ENCODE measurements at places on chromosomes 7 and 10.

DNA sequence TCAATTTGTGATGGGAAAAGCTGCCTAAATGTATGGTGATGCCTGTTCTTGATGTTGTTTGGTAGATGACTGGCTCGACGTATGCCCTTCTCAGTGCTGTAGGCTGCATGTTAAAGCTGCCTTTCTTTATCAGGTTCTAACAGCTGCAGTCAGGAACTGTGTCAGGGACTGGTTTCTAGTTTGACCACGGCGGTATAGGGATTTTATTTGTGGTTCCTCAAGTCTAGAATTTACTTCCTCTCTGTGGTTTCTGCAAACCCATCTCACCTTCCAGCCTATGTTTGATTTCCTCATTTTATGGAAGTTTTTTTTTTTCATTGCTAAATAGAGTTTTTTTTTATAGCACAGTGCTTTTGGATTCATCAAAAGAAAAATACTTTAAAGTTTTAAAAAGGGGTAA, 26.5 kb downstream of the LMTK2 start:
- no peak for DNase-seq

DNA sequence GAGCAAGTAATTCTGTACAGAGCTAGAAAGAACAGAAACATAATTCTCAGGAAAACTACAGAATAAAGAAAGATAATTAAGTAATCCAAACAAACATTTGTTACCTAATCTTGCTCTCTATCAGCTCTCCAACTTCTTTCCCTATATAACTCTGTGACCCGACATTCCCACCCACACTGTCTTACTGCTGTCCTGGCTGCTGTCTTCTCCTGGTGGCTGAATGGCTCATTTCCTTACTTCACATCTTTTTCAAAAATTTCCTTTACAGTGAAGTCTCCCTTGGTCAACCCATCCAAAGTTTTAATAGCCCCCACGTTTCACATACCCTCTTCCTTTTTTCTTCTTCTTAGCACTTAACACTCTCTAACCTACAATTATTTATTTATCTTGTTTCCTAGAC, 64.0 kb downstream of the HYCC1 start:
- no peak for DNase-seq

DNA sequence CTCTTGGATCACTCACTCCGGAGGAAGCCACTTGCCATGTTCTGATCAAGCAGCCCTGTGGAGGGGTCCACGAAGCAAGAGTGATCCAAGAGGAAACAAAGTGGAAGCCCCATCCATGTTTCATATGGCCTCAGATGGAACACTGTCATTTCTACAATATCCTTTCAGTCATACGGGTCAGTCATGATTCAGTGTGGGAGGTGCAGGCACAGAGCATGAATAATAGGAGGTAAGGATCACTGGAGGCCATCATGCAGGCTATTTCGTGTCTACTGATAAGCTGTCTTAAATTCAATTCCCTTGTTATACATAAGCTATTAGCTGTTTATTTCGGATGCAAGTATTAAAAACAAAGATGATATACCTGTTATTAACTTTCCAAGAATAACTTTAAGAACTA, 36.8 kb downstream of the VPS41 start:
- DNase-seq, result no peak

DNA sequence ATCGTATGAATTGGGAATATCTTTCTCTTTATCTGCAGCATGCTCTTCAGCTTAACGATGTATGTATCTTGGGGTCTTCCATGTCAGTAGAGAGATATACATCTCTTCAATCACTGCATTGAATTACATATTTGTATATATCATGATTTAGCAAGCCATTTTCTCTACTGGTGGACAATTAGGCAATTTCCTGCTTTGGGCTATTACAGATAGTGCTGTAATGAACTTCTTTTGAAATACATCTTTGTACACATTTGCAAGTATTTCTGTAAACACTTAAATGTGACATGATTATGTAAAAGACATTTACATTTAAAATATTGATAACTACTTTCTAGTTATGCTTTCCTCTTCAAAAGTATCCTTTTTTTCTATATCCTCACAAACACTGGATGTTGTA, 199.0 kb downstream of the PPP1R9A start:
- no peak for DNase-seq

DNA sequence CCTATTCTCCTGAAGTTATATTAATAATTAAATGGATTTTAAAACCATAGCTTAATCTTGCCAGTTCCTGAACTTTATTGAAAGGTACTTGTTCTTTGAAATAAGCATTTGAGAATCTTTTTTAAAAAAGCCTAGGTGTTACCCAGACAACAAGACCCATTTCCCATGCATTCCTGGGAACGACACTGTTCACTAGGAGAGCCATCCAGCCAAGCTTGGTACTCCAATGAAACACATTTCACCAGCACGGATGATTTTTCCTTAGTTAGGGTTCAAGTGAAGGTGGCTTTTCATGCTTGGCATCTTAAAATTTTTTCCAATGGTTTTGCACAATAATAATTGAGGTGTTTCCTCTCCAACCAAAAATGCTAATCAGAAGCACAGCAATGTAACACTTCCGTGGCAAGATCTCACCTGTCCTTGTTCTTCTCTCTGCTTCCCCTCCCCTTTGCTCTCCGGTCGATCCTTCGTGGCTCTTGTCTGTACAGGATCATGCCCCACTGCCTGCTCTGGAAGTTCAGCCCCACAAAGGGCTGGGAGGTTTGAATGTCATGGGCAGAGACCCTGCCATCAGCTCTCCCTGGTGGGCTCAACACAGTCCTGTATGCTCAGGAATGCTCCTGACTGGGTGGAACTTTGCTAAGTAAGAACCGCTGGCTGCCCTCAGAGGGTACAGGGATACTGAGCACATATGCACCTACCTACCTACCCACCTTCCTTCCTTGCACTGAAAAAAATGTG, 69.7 kb upstream of the AQP1 start:
- DNase-seq, result no peak

DNA sequence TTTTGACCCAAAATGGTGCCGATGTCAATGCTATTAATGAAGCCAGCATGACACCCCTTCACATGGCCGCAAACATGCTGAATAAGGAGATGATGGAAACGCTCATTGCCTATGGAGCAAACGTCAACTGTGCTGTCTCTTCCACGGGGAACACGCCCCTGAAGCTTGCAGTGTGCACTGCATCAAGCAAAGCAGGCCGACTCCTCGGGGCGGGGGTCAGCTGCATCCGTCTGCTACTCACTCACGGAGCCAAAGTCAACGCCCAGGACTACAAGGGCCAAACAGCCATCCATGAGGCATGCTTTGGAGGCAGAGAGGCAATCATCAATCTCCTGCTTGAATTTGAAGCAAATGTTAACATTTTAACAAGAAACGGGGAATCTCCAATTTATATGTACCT, 4.5 kb downstream of the ANKRD61 start:
- DNase-seq, result no peak

Data from activated CD4-positive, alpha-beta T cell treated with anti-CD3 and anti-CD28 coated beads, Interleukin-2, amount 50 U/mL, for 4 hours (primary cell).